Substantia nigra (tissue), 51 donors: ENCODE measurements at places on chromosomes 5 and 9.

- no peak for DNase-seq
These were observed 324.5 kb upstream of the PTGER4 start for GRCh38 chr5:40355181-40355580.

- peak; percentile 43 for DNase-seq
These were observed 114.9 kb upstream of the NFIB start for GRCh38 chr9:14428781-14429230.

GRCh38 chr5:43313035-43313853, at the start of gene HMGCS1:
Gene HMGCS1 (minus strand): TSS chr5:43313412. CDS start chr5:43298965, 14,447 bp downstream.
- peak; percentile 98 for DNase-seq

DNA sequence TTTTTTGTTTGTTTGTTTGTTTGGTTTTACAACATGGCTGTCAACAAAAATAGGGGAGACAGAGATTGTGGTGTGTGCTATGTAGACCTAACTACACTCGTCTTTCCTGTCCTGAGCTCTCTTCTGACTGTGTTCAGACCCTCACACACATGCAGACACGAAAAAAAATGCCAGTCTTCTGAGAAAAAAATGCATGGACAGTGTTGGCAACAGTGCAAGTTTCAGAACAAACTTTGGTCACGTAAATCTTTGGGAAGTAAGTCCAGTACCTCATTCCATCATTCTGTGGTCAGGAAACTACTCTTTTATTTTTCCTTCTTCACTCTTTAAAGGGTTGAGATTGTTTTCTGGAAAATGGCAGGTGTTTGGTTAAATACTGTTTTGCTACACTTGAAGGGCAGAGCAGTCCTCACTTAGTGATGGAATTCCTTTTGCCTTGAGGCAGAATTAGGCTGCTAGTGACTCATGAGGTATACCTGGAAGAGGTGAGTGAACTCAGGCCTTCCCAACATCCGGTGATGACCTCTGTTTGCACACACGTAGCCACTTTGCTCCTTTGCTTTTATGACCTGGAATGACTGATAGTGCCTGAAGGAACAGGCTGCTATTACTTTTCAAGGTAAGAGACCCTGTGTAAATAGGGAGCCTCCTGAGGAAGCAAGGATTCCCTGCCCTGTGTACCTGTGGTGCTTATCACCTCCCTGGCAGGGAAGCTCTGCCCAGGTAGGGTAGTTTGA, 81.6 kb upstream of the TNFAIP8 start:
- DNase-seq, result no peak

GRCh38 chr9:120876842-120877240, at the start of gene PHF19:
Gene PHF19 (minus strand): TSS chr9:120877188. CDS start chr9:120874741, 2,447 bp downstream.
- DNase-seq, result no peak

GRCh38 chr5:168695301-168695835, 116.2 kb upstream of the PANK3 start:
- DNase-seq, result no peak

DNA sequence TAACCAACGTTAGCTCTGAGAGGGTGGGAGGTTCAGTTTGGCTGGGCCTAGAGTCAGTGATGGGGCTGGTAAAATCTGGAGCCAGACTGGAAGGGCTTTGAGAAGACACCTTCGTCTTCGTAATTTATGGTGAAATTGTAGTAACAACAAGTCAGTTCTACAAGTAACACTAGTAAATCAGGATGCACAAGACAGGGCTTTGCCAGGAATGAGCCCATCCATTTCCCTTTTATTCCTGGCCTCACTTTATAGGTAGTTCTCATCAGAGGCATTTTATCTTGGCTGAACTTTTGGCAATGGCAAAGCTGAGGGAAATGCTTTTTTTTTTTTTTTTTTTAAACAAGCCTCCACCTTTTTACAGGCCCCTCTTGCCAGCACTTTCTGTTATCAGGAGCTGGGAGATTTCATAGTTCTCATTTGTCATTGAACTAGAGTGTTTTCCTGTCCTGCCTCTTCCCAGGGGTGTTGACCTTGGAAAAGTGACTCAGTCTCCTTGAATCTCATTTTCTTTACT, 110.5 kb upstream of the KLF4 start:
- no peak for DNase-seq

- no peak for DNase-seq
These were observed 21.4 kb downstream of the LHFPL2 start for GRCh38 chr5:78627175-78627574.

- DNase-seq, result no peak
These were observed 55.3 kb downstream of the ZNF366 start for GRCh38 chr5:72451741-72452505.

DNA sequence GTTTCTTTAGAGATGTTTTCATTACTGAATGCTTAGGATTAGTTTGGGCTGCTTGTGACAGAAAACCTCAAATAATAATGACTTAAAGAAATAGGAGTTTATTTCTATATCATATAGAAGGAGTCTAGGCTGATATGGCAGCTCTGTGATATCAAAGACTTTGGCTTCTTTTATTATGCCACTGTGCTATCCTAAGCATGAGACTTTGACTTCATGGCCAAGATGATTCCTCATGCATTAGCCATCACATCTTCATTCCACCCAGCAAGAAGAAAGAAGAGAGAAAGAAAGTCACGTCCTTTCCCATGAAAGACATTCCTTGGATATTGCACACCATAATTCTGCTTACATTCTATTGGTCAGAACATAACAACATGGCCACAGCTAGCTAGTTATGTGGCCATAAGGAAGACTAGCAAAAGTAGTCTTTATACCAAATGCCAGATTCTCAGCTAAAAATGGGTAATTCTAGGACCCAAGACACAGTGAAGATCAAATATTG, 76.2 kb downstream of the DAPK1 start:
- DNase-seq, result no peak

DNA sequence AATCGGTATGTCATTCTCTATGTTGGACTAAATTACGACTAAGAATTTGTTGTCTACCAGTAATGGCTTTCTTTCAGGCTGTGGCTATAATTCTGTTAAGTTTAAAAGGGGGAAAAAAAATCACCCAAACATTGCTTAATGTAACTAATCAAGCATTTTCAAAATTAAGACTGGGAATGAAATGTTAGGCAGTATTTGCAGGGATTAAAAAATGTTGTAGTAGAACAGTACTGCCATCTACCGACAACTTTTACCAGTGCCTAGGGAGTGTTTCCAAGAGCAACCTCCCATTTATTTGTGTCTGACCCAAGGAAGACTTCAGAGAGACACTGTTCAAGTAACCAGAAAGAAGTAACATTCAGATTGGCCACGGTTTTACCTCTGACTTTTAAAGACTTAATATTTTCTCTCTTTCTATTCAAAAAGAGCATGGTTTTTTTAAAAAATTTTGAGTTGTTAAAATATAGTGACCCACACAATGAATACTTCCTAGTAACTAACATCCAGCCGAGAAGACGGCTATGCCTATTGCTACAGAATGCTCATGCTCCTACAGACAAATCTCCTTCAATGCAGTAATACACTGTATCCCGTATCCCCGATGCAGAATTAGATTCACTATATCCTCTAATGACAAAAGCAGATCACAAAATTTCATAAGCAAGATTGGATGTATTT, 92.4 kb downstream of the ARL15 start:
- DNase-seq, result no peak

DNA sequence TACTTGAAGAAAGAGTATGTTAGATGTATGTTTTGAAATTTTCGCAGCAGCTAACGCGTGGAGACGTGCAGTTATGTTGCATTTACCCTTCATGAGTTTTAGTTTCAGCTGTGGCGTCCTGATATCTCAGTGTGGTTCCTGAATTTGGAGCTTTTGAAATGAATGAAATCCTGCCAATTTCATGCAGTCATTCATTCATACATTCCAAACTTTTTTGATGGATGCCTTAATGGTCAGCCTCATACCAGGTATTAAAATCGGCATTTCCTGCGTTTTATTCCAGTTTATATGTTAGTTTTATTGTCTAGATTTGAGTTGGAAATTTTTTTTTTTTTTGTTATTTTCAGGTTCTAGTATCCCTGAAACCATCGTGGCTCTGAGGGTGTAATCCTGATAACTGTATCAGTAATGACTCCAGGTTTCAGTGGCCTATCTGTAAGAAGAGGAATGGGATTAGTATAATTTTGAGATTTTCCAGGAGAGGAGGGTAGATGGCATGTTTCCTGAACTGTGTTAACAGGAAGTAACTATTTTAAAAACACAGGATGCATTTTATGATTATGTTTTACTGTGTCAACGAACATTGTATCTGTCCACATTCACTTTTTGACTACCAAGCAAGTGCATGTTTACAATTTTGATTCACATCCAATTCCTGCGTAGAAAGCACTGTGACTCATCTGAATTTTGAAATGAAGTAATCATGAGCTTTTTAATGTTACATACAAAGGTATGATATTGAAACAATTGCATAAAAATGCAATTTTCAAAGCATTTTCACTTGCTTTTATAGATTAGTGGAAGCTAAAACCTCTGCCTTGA, 1.0 kb downstream of the FOCAD start:
- DNase-seq, result no peak

- DNase-seq, result no peak
These were observed 11.6 kb downstream of the FCN2 start for GRCh38 chr9:134892221-134892620.

DNA sequence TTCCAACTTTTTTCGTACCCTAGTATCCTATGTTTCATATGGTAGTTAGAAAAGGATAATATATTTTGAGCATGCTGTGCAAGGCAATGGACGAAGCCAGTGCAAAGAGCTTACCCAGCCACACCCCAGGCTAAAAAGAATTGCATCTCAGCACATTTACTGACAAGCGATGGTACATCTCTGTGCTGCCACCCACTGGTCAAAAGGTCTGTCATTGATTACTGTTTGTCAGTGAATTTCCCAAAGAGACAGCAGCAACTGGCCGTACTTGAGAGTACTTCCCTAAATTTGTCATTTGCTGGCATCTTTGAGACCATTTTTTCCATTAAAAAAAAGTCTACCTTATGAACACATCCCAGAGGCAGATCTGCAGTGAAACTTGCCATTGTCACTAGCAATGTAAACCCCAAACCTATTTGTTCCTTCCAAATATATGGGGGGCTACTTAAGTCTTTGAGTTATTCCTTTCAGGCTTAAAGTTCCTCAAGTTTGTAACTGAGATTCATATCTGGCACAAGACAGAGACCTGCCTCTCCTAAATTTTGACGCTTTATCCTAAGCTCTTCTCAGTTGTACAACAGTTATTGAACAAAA, 184.3 kb downstream of the CTNND2 start:
- peak; percentile 13 for DNase-seq

DNA sequence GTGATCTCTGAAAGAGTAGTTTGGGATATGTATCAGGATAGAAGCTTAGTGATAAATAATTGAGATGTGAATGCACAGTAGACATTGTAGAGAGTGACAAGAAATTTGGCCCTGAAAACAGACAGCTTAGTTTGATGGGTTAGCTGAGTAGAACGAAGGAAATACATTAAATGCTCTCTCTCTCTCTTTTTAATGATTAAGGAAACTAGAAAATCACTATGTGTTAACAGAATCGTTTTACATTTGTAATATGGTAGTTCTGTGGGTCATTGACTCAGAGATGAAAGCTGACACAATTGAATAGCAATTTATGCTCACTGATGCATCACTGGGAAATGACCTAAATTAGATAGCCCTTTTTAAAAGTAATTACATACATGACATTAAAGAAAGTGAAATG, 739.8 kb upstream of the PTPRD start:
- DNase-seq, result no peak

- no peak for DNase-seq
These were observed 139.8 kb downstream of the COL23A1 start for GRCh38 chr5:178450121-178451028.

GRCh38 chr5:133735346-133735745, 123.0 kb upstream of the FSTL4 start:
- no peak for DNase-seq

DNA sequence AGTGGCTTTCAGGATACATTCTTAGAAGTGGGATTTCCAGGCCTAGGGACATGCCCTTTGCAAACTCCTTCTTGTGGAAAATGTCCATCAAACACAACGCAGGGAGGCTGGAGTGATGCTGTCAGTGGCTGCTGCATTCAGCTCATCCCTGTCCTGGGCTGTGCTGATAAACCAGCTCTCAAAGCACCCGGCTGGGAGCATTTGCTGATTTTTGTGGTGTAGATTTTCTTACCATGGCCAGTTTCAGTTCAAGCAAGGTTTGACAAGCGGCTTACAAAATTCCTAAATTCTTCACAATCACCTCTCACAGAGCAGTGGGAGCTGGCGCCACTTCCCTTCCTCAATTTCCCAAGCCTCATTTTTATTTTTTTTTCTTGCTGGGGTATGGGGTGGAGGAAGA, 28.2 kb downstream of the FAM163B start:
- no peak for DNase-seq

GRCh38 chr5:65395526-65396155, 86.1 kb downstream of the ADAMTS6 start:
- no peak for DNase-seq

GRCh38 chr5:57176350-57176857, 2.5 kb downstream of the GPBP1 start:
- no peak for DNase-seq

DNA sequence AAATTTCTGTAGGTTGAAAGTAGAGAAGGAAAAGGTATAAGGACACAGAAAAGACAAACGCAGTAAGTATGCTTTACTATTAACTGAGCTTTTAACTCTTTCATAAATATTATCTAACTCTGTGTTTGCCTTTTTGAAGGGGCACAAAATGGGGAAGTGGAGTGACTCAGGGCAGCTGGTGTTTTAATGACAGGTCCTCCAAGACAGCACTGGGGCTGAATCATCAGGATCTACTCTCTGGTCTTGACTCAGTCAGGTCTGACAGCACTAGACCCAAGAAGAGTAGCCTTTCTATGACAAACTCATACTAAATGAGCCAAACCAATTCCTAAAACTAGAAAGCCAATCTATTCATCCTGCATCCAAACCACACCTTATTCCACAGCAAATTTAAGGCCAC, 102.2 kb downstream of the APTX start:
- no peak for DNase-seq

GRCh38 chr5:38782180-38782835, 63.5 kb upstream of the OSMR start:
- no peak for DNase-seq

DNA sequence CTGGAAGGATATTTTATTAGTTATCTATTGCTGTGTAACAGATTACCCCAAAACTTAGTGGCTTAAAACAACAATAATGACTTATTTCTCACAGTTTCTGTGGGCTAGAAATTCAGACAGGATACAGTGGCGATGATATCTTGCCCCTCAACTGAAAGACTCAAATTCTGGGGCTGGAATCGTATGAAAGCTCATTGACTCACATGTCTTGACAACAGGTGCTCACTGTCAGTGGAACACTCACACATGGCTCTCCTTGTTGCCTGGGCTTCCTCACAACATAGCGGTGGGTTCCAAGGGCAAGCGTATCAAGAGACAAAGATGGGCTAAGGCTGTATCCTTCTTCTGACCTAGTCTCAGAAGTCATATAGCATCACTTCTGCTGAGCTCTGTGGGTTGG, 3.7 kb upstream of the GNPDA1 start:
- no peak for DNase-seq

- DNase-seq, result no peak
These were observed 182.1 kb upstream of the ITGA1 start for GRCh38 chr5:52605317-52606313.

DNA sequence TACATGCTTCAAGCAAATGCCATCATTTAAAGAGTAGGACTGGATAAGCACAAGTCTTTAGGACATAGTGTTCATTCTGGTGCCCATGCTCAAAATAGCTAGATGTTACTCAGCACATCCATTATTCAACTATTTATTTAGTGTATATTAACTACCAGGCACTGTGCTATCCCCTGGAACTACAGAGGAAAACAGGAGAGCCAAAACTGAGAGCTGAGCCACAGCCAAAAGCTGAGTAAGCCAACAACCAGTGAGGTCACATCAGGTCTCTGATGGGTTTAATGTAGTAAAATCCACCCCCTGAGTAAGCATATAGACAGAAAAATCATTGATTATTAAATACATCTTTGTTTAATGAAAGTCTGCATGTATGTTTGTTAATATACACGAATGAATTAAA, 469.3 kb upstream of the DMAC1 start:
- no peak for DNase-seq
